ENCODE measurements at places on chromosomes 6 and 20.

DNA sequence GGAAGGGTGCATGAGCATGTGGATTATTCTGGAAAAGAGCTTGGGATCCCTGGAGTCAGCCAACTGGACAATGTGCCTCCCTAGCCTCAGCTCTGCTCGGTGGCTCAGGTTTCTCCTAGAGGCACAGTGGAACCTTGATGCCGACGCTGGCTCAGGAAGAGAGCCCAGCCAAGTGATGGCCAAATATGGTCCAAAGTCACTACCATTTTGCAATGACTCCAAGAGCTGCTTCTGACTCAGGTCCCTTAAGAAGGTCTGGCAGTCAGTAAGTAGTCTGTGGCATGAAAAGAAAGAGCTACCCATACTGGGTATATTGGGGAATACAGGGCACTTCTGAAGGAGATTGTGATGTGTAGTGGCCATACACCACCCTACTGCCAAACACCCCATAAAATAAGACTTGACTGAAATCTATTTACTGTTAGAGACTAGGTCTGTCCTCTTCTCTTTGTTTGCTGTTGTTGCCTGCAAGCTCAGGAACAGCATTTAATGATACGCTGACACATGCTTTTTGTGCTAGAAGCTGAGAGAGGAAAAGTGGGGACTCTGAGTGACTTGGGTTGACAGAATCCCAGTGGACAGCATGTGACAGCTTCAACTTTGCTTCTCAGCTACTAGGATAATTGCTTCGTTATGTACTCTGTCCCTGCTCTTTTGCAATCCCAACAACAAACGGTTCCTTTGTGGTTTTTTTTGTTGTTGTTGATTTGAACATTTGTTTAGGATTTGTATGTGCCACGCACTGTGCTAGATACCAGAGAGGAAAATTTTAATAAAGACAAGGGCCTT, 30.3 kb upstream of the OGFRL1 start:
- no peak for DNase-seq

DNA sequence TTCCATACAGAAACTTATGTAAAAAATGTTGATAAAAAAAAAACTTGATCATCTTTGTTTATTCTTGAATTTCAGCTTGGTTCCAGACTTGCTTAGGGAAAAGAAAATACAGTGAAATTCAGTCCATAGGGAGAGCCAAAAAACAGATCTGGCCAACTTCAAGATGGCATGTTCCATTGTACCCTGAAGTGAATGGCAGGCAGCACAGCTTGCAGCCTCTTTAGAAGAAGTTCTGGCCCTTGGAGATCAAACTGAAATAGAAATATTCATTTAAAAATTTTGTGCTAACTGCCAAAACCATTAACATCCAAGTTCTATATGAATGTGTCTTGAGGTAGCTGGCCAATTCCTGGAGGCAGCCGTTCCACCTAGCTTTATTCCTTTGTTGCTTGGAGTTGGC, 448.4 kb downstream of the EPM2A start:
- DNase-seq: no peak

DNA sequence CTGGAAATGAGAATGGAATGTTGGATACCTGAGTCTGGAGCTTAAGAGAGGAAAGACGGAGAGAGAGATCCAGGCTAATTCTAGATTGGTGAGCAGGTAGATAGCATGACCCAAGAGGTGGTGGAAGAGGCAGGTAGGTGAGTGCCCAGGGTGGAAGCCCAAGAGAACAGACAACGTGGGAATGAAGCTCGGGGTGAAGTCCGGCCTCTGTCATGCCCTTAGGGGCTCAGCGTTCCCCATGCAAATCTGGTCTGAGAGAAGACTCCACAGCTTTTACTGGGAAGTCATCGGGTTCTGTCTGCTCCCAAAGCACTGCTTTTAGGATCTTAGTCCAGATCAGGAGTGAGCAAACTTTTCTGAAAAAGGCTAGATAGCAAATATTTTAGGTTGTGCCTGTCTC, 3.6 kb downstream of the NELFCD start:
- no peak for DNase-seq

GRCh38 chr6:90218959-90219208, 77.8 kb downstream of the BACH2 start:
- DNase-seq: no peak

- DNase-seq: no peak
These were observed 53.2 kb upstream of the NKX2-4 start for GRCh38 chr20:21450572-21450971.

DNA sequence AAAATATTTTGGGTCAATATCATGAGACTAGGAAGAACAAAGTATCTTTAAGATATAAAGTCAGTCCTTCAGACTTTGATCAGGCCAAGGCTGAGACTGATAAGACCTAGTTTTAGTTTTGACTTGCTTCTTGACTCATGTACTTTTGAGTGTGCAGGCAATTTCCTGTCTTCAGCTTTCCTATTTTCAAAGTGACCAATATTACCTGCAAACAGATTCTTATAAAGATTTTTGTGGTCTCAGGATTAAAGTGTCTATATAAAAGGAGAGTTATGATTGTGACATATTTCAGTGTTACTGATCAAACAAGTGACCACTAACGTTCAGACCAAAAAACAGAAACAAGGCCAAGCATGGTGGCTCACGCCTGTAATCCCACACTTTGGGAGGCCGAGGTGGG, 36.0 kb upstream of the AKIRIN2 start:
- no peak for DNase-seq

- no peak for DNase-seq
These were observed 13.7 kb downstream of the SPATA2 start for GRCh38 chr20:49901588-49901987.

- no peak for DNase-seq
These were observed 160.1 kb downstream of the C6orf58 start for GRCh38 chr6:127737009-127737486.

GRCh38 chr6:6891949-6892461, 215.8 kb upstream of the RREB1 start:
- peak; percentile 23 for DNase-seq

- no peak for DNase-seq
These were observed 193.4 kb upstream of the PRDM1 start for GRCh38 chr6:105892577-105893262.

DNA sequence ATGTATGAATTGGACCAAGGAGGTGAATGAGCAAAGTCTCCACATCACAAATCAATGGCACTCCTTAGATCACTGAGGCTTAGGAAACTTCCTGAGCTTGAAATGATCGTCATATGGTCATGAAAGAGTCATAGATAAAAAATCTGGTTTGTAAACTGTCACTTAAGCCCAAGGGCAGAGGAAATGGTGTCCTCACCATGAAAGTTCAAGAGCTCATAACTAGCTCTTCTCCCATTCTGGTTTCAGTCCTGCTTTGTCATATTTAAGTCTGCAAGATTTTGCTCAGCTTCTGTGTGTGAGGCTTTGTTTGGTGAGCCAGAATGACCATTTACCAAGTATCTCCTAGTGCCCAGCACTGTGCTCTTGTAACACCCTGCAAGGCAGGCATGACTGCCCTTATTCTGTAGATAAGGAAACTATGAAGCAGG, 60.5 kb downstream of the GJA10 start:
- no peak for DNase-seq

- DNase-seq: no peak
These were observed 27.6 kb upstream of the HACE1 start for GRCh38 chr6:104887350-104887749.

GRCh38 chr6:33305052-33305451, 6.3 kb upstream of the RGL2 start:
- DNase-seq: no peak

DNA sequence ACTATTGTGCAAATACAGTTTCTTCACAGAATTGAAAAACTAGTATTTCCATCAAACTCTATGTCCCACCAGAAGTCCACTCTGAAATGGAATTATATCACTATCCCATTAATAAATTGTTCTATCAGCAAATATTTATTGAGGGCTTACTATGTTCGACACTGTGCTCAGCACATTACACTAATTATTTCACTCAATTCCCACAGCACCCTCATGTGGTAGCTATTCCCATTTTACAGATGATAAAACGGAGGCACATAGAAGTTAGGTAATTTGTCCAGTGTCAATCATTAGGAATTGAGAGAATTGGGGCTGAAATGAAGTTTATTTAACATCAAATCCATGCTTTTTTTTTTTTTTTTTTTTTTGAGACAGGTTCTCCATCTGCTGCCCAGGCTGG, 52.5 kb downstream of the MKKS start:
- no peak for DNase-seq

DNA sequence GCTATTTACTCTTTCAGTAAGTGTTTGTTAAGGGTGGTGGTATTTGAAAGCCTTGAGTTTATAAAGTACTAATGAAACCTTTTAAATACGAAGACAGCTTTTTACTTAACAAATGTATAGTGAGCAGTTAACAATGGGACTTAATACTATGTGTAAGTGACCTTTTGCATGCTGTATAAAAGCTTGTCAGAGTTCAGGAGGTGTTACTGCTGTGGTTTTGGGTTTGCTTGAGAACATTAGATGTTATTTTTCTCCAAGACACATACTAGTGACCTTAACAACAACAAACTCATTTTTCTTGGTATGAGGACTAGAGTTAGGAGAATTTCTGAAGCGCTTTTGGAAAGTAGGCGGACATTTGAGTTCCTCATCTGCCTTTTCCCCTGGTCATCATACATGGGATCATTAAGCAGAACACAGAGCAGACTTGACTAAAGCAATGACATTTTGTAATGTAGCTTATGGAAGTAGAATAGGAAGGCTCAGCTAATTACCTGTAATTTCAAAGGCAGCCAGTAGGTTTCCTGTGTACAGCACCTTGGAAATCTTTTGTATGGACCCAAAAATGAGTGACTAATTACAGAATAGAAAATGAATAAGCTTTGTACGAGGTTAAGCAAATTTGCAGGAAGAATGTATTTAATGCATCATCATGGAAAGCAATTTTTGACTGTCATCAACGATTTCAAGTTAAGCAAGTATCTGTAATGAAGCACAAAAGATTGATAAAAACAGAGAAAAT, 14.1 kb downstream of the CDYL start:
- no peak for DNase-seq

- peak; percentile 62 for DNase-seq
These were observed 22.9 kb downstream of the FAM110A start for GRCh38 chr20:856361-856775.

GRCh38 chr6:36822506-36823269, 16.6 kb downstream of the CPNE5 start:
- no peak for DNase-seq

GRCh38 chr6:107489636-107490565, at the start of gene SOBP:
Gene SOBP, plus strand, starts transcription at chr6:107490117. Its CDS starts 500 bp downstream, at chr6:107490617.
- peak; percentile 63 for DNase-seq

DNA sequence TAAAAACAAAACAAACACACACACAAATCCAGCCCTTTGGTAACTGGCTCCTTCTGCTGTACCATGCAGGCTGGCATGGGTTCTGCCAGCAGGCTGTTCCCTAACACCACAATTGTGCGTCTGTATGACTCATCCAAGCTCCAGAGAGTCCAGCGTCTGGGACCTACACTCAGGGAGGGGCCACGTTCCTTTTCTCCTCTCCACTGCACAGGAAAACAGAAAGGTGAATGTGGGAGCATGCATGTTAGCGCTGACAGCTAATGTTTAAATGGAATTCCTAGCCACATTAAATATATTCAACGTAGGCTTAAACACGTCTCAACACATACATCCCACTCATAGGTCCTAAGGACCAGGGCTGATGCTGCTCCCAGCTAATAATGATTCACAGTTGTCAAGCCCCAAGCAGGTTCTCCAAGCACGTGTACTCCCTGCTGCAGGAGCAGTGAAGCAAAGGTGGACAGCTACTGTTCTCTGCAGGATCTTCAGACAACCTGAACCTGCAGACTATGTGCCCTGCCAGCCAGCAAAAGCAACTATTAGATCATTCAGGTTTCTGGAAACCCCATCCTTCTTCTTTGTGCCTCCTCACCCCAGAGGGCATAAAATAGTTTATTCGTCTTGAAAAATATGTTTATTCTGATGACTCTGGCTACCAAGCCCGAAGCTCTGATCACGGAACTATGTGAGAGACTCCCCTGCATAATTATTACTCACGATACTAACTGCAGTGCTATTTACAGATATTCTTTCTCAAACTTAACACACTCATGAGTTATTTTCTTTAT, 20.9 kb downstream of the MAP1LC3A start:
- no peak for DNase-seq

DNA sequence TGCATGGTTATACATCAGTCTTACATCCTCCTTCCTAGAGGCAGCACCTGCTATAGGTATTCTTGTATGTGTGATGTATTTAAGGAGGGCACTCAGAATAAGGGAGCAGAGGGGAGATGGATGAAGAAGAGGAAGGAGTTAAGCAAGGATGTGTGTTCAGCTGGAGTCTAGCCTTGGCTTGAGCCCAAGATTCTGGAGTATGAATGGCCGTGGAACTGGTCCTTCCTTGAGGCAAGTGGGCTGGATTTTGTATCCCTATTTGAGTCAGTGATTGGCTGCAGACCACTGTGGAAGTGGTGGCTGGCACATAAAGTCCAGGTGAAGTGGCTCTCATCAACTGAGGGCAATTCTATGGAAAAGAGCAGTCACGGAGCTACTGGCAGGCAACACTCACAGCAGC, 112.0 kb upstream of the RNF24 start:
- DNase-seq: no peak

DNA sequence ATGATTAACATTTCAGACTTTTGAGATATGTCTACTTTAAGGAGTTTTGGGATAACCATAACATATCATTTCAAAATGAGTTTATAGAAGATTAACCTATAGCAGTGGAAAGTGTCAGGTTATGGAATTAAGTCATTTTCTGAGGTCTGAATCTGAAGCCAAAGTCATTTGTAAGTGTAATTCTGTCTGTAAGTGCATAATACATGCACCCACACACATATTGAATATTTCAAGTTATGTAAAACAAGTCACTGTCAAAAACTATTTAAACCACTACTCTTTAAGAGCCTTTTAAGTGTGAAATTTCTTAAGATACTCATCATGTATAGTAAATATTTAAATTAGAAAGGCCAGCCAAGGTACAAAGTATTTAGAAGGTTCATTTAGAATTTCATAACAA, 115.8 kb upstream of the HMGCLL1 start:
- DNase-seq: no peak

DNA sequence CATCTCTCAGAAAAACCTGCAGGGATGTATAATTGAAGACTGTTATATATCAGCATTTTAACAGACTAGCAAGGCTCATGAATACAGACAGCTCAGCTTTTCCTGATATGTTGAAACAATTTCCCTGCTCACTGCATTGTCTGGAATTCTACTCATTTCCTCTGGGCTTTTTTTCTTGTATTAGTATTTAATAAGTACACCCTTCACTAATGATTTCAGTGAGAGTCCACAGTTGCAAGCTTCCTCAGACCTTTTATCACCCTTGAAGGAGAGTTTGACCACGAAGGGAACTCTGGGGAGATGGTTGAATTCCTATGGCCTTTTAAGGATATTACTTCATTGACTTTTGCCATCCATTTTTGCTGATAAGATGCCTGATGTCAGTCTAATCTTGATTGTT, 248.7 kb downstream of the ADGB start:
- DNase-seq: no peak

DNA sequence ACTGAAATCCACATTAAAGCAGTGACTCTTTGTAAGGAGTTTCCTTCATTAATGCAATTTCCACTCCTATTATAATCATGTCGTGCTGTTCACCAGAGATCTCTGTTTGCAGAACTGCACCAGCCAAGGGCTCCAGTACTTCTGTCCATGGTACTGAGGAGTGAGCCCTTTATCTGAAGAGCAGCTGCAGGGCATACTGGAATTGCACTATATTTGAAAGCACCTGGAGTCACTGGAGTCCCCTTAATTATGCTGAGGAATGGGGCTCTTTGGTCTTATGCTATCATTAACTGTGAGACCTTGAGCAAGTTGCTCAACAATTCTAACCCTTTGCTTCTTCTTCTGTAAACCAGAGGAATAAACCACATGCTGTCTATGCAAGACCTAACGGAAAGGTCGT, 61.7 kb upstream of the NUP153 start:
- DNase-seq: no peak

GRCh38 chr6:37254881-37255280, 2.7 kb upstream of the TBC1D22B start:
- no peak for DNase-seq
